Frontal cortex (tissue), 4 donors: ENCODE measurements at places on chromosomes 11 and 22. TPM values are rescaled to one million over a fixed set of nuclear protein-coding genes. Genes with fewer than 3 reads are reported as not detected.

- DNase-seq: peak; percentile 80
Measured at GRCh38 chr11:976431-977160, 50.9 kb downstream of the AP2A2 start.

DNA sequence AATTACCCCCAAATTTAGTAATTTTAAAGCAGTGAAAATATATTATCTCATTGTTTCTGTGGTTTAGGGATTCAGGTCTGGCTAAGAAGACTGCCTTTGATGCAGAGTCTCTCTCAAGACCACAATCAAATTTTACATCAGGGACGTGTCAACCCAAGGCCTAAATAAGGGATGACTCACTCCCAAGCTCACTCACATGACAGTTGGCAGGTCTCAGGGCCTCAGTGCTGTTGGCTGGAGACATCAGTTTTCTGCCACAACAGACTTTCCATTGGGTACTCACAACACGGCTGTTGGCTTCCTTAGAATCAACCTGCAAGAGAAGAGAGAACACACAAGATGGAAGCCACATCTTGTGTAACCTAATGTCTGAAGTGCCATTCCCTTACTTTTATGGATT lies 377.3 kb downstream of the FAM181B start:
- no peak for DNase-seq

DNA sequence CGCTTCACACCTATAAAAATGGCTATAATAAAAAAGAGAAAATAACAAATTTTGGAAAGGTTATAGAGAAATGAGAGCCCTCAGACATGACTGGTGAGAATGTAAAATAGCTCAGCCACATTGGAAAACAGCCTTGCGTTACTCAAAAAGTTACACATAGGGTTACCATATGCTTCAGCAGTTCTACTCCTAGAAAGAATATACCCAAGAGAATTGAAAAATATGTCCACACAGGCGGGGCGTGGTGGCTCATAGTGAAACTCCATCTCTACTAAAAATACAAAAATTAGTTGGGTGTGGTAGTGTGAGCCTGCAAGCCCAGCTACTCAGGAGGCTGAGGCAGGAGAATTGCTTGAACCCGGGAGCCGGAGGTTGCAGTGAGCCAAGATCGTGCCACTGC lies 7.6 kb upstream of the JHY start:
- no peak for DNase-seq

- DNase-seq: no peak
Measured at GRCh38 chr22:42964994-42965699, 49.8 kb downstream of the PACSIN2 start.

DNA sequence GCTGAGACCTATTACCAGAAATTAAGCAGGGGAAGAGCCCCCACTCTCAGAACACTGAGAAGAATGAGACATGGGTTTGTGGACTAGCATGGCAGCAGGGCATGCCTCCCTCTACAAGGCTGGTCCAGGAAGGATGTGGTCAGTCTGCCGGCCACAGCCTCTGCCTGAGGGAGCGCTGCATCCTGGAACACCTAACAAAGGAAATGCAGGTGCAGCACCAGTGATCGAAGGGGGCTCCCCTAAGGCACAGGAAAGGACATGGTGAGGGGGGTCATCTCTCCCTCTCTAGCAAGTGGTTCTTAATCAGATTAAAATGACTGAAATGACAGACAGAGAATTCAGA lies 40.6 kb upstream of the ARL14EP start:
- no peak for DNase-seq

DNA sequence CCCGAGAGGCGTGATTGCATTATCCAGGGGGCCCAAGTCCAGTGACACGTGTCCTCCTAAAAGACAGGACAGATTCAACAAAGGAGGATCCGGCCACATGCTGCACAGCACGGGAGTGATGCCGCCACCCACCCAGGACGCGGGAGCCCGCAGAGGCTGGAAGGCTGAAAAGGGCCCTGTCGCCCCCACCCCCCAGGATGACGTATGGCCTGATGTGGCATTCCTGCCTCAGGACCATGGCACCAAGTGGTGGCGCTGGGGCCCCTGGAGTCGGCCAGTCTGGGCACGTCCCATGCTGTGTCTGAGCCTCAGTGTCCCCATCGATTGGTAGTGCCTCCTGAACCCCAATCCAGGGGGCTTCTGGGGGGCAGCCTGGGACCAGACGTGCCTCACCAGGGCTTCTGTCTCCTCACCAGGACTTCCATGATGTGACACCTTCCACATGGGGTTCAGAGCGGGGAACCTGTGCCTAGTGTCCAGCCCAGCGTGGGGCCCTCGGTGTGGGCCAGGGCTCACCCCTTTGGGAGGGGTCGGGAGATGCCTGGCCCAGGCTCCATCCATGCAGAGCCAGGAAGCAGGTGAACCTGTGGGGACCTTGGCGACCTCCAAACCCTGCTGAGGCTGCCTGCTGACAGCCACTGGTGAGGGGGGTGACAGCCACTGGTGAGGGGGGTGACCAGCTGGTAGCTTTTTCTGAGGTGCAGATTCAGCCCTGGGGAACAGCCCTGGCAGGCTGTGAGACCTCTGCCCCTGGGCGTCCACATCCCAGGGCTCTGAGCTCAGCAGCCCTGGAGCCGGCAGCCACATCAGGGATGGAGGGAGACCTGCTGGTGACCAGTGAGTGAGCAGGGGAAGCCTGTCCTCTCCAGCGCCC lies 75.3 kb downstream of the KCNQ1 start:
- no peak for DNase-seq

Gene RAG2
- total RNA-seq: not detected

GRCh38 chr11:125605417-125605816 lies 12.8 kb downstream of the STT3A start:
- no peak for DNase-seq

DNA sequence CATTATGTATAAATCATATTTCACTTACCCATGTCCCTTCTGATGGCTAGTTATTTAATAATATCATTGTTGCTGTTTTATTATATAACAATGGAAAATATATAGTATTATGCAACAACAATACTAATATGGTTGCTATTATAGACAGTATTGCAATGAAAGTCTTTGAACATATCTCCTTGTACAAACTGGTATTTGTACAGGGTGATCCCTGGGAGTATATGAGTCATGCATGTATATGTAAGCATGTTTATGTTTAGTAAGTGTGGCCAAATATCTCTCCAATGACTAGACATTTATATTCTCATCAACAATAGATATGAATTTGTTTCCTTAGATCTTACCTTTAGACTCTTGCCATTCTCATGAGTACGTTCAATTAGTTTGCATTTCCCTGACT lies 55.9 kb downstream of the KCNC1 start:
- DNase-seq: no peak

DNA sequence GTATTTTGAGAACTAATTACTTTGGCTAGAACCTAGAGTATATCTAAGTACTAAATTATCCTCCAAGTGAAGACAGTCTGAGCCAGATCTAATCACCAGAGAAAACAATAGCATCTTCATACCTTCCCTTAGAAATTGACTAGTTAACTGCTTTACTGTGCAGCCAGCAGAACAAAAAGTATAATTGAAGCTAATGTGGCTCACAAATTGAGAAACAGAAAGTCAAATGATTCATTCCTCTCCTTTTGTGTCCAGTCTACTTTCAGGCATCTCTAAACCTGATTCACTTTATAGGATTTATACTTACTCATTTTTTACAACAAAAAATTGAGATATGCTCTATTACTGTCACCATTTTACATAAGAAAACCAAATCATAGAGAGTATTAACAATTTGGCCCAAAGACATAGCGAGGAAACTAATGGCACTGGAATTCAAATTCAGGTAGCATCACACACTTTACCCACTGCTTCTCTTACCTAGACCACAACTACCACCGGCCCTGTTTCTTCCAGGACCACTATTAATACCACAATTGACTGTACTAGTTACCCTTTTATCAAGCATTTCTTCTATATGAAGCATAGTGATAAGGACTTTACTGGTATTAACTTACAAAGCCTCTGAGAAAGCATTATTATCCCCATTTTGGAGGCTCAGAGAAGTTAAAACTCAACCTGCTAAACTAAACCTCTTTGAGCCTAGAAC lies 1402.6 kb upstream of the TENM4 start:
- no peak for DNase-seq

DNA sequence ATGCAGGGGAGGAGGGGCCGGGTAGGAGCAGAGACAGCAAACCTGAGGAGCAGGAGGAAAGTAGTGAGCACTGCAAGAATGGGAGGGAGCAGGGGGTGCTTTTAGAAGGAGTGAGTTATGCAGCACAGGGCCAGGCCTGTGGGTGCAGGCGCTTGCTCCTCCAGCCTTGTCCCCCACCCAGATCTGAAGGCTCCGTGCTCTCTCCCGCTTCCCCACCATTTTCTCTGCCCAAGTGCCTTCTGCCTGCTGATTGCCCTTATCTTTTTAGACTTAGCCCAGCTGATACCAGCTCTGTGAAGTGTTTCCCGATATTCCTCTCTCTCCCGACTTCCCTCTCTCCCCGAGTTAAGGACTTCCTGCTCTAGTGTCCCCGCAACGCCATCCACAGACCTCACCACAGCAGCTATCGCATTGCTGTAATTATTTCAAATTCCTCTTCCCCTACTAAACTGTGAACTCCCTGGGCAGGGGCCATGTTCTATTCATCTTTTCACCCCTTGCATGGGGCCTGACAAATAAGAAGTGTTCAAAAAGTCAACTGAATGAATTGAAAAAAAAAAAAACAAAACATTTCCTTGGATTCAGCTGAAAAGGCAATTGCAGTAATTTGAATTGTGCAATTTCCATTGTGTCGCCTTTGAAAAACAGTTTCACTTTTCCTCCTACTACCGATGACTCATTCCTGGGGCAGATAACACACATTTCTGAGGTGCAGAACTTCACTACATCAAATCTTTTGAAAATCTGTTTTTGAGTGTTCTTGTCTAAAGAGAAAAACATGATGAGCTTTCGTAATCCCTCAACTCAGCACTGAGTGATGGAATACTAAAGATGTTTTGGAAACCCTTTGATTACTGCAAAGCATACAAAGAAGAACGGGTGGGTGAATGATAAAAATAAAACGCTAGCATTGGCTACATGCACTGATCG lies 69.7 kb upstream of the BMAL1 start:
- DNase-seq: no peak

Gene IL18
- total RNA-seq: 0.82 TPM

Gene DEUP1
- 0.82 TPM for total RNA-seq

DNA sequence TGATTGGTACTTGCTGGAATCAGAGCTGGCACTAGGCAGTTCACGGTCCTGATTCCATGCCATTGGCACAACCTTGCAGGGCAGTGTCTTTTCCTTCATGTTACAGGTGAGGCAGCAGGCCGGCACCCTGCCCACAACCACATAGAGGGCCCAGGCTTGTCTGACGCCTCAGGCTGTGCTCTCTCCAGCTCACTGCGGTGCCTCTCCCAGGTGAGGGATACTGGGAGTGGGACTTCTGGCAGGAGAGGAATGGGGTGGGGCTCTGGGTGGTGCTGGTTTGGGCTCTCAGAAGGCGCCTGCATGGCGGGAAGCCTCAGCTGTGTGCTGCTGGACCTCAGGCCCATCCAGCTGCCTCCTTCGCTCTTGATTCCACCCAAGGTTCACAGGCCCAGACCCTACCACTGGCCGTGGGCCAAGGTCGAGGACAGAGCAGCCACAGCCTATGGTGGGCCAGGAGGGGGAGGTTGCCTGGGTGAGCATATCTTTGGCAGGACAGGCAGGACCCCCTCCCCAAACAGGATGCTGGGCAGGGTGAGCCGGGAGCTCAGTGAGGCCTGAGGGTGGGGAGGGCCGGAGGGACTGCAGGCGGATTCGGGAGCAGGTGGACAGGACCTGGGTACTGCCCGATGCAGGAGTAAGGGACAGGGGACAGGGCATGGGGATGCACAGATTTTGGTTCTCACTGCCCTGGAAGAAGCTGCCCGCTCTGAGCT lies 7.0 kb upstream of the MPPED1 start:
- DNase-seq: no peak

GRCh38 chr11:102523887-102524286 lies 6.7 kb downstream of the MMP7 start:
- DNase-seq: no peak

Gene ANKK1
- total RNA-seq: not detected

GRCh38 chr11:10575346-10576034 lies 7.0 kb upstream of the LYVE1 start:
- DNase-seq: no peak

GRCh38 chr22:38759005-38759404 lies 3.2 kb upstream of the SUN2 start:
- no peak for DNase-seq

Gene PLA2G3
- under 0.01 TPM for total RNA-seq

DNA sequence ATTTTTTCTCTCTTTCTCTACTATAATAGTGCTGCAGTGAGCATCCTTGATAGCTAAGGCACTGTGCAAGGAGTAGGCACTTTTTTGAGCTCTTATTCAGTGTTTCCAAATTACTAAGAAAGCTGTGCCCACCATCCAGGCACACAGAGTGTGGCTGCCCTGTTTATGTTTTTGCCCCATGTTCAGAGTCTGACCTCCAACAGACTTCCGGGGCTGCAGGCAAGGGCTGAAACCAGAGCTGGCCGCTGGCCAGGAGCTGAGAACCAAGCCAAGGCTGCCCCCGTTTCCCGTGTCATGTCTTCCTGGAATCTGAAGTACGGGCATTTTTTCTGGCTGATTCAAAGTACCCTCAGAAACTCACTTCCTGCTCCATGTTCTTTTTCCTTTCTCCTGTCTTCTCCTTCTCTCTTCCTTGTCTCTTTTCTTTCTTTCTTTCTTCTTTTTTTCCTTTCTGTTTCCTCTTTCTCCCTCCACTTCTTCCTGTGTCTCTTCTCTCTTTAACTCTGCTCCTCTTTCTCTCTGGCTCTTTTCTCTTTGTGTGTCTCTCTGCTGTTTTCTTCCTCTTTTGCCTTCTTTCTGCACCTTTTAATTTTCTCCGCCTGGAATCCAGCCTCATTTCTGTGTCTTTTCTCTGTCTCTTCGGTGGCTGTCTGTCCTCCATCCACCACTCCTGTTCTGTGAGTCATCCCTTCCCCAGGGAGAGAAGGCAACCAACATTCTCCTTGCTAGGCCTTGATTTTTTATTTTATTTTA lies 17.0 kb upstream of the KCTD14 start:
- peak; percentile 23 for DNase-seq

GRCh38 chr22:49183208-49183825 lies 644.4 kb downstream of the BRD1 start:
- DNase-seq: no peak

Gene RTN4R
- total RNA-seq: 10.2 TPM

DNA sequence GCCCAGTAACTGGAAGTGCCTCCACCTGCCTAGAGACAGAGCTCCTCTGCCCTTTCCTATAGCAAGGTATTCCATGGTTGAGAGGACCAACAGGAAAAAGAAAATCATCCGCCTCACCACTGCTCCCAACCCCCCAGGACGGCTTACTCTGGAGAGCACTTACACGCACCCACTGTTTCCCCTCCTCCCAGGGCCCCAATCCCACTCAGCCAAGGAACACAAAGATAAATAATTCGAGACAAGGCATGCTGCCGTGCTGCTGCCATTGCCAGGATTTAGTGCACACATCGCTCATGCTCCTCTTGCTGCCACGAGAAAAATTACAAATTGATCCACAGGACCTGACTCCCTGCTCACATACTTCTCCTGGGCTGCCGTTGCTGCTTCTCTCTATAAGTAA lies 516.6 kb downstream of the BUD13 start:
- no peak for DNase-seq

Gene FDX1
- total RNA-seq: 15.9 TPM

Gene MIOX
- not detected for total RNA-seq

Gene SYT12
- total RNA-seq: 0.41 TPM

Gene P2RY2
- total RNA-seq: not detected
